Activated gamma-delta T cell treated with anti-CD3 and anti-CD28 coated beads, Interleukin-2, amount 50 U/mL, for 16 hours (primary cell): ENCODE measurements at places on chromosomes 16 and 17.

- no peak for DNase-seq
Measured at GRCh38 chr16:85586380-85587104, 26.6 kb upstream of the GSE1 start.

- DNase-seq: no peak
Measured at GRCh38 chr16:51391798-51392511, 240.9 kb upstream of the SALL1 start.

DNA sequence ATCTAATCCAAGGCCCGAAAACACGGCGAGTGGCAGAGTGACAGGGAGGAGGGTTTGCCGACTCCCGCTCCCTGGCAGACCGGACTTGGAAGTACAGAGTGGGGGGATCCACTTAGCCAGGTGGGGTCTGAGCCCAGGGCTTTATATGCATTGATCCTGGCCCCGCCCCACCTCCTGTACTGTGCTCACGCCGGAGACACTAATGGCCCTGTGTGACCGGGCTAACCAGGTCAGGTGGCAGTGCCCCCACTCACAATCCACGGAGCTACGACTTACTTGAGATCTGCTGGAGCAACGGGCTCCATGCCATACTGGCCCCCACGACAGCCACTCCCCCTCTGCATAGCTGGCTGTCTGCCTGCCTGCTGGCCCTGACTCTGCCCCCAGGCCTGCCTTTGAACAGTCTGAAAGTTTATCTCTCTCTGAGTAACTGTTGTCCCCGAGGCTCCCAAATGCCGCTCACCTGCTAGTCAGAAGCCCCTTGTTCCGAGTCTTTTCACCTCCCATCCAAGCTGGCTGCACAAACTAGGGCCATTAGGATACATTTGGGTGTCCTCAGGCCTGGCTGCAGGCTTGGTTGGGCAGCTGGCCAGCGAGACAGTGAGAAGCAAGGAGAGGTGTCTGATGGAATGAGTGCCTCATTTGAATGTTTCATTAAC is 28.0 kb downstream of the CACNA1G start:
- DNase-seq: no peak

DNA sequence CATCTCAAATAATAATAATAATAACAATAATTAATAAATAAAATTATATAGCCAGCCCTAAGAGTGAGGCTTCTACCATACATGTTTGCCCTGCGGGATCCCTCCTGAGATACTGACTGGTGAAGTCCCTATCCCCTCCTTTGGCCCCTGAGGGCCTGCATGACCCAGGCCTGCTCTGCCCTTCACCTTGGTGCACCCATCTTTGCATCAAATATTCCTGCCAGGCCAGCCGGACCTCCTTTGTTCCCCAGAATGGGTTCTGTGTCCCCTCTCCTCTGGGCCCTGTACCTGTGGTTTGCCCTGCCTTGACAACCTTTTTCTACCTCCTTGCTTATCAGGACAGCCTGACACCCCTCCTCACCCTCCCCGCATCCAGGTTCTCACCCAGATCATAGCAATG is 2.0 kb upstream of the RNF112 start:
- DNase-seq: no peak

GRCh38 chr16:63592852-63593251 is 1529.0 kb downstream of the CDH11 start:
- no peak for DNase-seq

DNA sequence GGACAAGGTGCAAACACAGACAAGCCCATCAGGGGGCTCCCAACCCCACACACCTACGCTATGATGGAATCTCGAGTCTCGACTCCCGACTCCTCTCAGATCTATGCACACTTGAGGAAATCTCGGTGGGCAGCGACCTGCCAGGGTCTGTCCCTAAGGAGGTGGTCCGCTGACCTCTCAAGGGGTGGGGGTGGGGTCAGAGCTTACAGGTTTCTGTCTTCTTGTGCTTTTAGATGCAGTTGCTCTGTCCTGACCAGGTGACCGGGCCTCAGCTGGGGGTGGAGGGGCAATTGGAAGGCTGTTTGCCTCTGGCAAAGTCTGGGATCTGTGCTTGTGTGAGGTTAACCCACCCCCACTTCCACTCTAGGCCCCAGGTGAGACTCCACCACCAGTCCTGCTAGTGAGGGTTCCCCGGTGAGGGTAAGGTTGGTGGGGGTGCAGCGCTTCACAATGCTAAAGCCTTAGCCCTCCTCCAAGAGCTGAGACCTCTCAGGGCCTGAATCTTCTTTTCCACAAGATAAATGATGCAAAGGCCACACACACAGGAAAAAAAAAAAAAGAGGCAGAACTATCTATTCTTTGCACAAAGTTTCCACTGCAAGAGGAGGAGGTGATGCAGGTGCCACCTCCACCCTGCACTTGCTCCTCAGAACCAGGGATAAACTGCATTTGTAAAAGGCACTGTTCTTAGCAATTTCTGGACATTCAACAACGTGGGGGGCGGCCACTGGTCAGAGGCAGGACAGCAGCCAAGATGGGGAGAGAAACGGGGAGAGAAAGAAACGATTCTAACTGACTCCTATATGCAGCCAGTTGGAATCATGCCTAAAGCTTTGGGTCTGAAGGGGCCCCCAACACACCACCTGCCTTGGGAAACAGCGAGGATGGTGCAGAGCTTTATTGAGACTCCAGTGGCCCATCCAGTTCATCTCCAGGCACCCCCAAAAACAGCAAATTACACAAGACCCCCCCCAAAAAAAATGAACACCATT is 4.1 kb downstream of the CISD3 start:
- DNase-seq: no peak

DNA sequence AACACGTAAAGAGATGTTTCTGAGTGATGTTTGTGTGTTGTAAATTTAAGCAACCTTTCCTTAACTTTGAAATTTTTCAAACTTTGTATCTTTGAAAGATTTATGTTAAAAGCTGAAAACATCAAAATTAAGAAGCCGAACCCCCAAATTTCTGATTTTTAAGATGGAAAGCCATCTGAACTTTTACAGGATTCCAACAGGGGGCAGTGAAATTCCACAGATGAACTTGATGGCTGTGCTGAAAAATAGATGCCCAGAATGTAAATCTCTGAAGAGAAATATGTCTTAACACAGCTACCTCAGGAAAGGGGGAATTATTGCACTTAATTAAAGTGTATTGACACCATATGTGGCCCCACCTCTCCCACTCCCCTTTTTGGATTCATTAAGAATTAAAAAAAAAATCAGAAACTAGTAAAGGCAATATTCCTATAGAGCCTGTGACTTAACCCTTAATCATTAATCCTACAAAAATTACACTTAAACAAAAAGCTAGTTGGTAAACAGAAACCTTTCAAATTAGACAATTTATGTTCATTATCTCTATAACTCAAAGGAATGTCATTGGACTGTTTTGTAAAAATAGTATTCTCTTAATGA is 597.9 kb downstream of the KCNJ2 start:
- DNase-seq: no peak

DNA sequence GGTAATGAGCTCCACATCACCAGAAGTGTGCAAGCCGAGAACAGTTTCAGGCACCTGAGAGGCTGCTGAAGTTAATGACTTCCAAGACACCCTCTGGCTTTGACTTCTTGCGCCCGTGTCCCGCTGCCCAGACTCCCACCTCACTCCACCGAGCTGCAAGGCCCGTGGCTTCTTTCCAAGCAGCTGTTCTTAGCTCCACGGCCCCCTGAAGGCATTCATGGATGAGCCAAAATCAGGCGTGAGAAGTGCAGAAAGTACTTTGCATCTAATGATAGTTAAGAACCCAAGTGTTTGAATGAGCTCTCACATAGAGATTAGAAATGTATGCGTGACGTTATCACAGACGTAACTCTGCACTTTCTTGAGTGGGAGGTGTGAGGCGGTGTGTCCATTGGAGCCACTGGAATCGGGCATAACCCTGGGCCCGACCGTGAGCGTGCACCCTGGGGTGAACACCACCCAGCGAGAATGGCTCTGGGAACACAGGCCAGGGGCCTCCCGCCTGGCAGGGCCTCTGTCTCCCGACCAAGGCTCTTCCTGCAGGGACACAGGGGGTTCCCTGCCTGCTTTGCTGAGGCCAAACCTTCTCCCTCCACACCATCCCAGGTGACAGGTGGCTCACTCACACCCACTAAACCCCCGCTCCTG is 11.0 kb downstream of the NPTX1 start:
- no peak for DNase-seq

DNA sequence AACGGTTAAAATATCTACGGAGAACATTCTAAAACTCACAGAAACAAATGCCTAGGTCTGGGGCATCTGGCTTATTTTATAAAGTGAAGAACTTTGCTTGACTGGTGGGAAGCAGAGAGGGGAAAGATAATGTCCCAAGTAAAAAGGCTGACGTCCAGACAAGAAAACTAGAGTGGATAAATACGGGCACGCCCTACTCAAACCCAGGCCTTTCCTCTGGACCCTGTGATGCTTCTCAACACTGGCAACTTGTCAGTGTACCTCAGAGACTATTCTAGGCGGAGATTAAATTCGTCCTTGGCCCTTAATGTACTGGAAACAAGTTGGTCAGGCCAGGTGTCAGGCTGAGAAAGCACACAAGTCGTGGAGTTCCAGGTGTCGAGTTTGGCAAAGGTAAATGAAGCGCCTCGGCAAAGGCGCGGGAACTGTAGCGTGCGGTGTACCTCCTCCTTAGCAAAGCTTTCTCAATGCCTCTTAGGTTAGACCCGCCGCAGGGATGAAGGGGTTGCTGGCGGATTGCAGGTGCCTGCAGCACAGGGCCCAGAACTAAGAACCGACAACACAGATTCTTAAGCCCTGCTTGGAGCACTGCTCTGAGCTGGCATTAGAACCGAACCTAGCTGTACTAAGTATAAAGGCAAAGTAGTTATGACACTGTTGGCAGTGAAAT is 668 bp upstream of the UNK start:
- no peak for DNase-seq

GRCh38 chr17:12250973-12251372 is 230.3 kb downstream of the MAP2K4 start:
- no peak for DNase-seq

DNA sequence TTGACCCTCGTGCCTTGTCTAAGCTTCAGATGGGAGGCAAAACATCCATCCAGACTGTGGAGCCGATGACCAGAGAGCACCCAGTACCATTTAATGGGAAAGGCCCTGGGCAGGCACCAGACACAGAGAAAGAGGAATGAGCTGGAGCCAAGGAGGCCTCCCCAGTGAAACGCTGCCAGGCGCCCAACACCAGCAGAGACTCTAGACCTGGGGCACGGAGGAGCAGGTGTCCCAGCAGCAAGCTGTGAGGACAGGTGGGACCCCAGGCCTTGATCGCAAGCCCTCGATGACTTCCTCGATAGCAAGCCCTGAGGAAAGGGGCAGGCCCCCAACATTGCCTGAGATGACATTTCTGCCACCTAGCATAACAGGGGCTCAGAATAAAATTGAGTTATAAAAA is 62.2 kb upstream of the SIAH1 start:
- no peak for DNase-seq

DNA sequence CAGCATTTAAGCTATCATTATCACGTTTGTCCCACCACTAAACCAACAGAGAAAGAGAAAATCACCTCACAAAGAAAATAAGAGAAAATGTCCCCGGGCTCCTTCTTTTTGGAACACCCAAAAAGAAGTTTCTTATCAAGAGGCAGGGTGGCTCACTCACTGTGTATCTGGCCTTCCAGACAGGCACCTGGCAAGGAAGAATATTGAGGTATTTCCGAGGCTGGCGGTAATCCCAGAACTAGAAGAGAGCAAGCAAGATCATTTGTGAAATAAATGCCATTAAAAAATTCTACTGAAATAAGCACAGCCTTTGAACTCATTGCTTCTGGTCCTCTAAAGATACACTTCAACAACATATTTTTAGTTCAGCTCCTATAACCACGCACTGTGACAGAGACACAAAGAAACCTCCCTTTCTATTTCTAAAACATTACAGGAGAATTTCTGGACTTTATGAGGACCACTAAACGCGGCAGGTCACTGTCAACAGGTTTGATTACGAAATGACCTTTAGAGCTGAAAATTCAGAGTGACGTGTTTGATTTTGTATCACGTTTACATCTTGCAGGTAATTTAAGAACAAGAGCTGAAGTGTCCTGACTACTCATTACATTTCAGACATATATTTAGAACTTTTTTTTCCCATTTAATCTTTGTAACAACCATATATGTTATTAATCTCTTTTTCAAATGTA is 61.0 kb downstream of the WDR59 start:
- no peak for DNase-seq

GRCh38 chr17:539066-539465 is 175.6 kb downstream of the VPS53 start:
- DNase-seq: no peak

DNA sequence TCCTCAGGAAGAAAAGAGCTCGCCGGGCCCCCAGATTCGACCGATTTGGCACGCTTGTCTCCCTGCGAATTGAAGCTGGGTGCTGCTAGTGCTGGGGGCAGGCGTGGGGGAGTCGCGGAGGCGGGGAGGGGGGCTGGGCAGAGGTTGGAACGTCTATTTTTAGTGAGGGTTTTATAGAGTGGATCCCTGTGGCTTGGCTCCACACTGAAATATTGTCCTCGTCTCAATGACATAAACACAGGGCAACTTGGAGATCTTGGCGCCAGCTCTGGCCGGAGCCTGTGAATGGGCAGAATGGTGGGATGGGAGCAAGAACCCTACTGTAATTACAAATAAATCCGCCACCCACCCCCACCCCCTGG is 15.7 kb upstream of the NOG start:
- no peak for DNase-seq

- DNase-seq: no peak
Measured at GRCh38 chr17:83064732-83065659, 14.4 kb upstream of the METRNL start.

DNA sequence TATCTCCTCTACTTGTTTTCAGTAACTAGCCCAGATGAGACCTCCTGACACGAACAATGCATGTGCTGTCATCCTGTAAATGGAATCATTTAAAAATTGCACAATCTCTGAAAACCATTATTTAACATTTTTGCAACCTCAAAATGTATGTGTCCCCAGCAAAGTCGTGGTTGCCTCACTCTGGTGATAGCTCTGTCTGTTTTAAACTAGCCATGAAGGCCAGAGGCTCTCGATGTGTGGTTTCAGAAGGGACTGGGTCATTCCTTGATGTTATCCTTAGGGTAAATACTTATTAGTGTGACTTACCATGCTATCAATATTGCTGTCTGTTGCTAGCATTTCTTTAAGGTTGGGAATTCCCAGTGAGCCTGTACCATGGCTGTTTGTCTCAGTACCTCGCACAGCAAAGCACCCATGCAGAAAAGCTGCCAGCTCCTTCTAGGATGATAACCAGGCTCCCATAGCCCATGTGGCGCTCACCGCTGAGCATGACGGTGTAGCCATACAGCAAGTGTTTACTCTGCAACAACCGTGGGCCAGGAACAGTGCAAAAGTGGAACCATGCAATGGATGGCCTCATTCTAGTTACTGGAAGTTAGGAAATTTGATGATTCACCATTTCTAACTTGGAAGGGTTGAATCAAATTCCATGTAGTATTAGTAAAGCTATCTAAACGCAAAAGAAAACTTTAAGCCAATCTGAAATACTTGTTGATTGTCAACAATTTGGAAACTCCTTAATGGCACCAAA is 2.9 kb upstream of the PGS1 start:
- no peak for DNase-seq

DNA sequence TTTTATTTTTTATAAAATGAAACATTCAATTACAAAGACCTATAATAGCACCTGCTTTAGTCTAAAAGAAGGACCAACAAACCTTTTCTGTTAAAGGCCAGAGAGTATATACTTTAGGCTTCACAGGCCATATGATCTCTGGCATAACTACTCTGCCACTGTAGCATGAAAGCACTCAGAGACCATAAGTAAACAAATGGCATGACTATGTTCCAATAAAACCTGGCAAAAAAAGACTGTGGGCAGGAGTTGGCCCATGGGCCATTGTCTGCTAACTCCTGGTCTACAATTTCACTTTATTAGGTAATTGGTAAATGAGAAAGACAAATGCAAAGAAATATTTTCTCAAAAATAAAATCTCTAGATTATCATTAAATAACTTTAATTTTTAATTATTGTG is 14.9 kb downstream of the CEP112 start:
- DNase-seq: no peak
